Panc1 (cell line): ENCODE measurements at places on chromosomes 6 and 20.

GRCh38 chr20:7496394-7496991 is 443.8 kb downstream of the HAO1 start:
- H3K27ac ChIP-seq = no peak overlapping the region
- no peaks in the 10 kb centered on the region for H3K36me3 ChIP-seq
- no peaks in the 10 kb centered on the region for H3K4me1 ChIP-seq
- H3K4me3 ChIP-seq = no peak overlapping the region
- H3K27me3 ChIP-seq = no peaks in the 10 kb centered on the region
- DNase-seq = no peak

- H3K36me3 ChIP-seq = no peaks in the 10 kb centered on the region
- H3K4me3 ChIP-seq = no peak overlapping the region
- H3K27ac ChIP-seq = no peak overlapping the region
- no peaks in the 10 kb centered on the region for H3K27me3 ChIP-seq
- no peaks in the 10 kb centered on the region; the same call in 1 of the 2 replicates for H3K4me1 ChIP-seq
- DNase-seq = no peak
Observed at GRCh38 chr6:161011492-161012480, 20.2 kb downstream of the MAP3K4 start.

- no peaks in the 10 kb centered on the region for H3K4me1 ChIP-seq
- no peaks in the 10 kb centered on the region for H3K36me3 ChIP-seq
- no peaks in the 10 kb centered on the region for H3K27me3 ChIP-seq
- no peak overlapping the region for H3K4me3 ChIP-seq
- DNase-seq = no peak
- no peak overlapping the region for H3K27ac ChIP-seq
Observed at GRCh38 chr6:23775127-23775526, 350.9 kb upstream of the NRSN1 start.

DNA sequence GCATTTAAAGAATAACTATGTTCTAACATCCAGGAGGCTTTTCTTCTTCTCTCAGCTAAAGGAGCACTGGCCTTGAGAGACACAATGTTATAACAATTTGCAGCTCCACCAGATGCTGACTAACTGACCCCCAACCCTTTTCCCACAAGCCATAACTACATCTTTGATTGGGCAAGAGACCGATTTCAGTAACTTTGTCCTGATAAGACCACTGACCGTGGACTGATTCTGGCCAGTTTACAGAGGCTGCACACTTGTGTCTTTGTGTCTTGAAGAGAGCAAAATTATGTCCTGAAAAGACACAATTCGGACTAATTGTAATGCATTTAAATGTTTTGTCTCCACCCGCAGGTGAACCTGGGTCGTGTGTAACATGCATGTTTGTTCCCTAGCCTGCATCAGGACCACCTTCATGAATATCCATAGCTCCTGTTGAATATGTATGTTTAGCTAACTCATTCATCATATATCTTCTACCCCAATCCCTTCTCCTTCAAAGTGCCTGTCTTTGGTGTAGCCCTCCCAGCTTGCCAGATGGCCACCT is 22.3 kb downstream of the ABRACL start:
- DNase-seq = no peak
- peaks cover 20% of the 10 kb centered on the region for H3K27me3 ChIP-seq
- H3K27ac ChIP-seq = no peak overlapping the region
- no peaks in the 10 kb centered on the region for H3K36me3 ChIP-seq
- no peak overlapping the region for H3K4me3 ChIP-seq

DNA sequence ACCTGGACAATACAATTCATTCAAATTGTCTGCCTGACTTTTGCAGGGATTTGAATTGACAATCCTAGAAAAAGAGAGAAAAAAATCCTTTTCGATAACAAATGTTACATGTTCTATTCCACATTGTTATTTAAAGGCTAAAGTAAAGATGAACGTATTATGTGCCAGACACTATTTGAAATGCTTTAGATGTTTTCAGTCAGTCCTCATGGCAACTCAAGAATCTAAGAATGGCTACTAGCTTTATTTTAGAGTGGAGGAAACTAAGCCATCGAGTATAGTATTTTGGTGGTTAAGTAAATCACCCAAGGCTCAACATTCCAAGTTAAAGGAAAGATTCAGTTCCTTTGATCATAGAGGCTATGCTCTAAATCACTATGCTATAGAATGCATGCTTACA is 558.6 kb upstream of the MAN1A1 start:
- no peak overlapping the region for H3K4me3 ChIP-seq
- no peaks in the 10 kb centered on the region for H3K27me3 ChIP-seq
- no peak overlapping the region for H3K27ac ChIP-seq
- no peaks in the 10 kb centered on the region for H3K36me3 ChIP-seq
- no peaks in the 10 kb centered on the region for H3K4me1 ChIP-seq
- no peak for DNase-seq
